Stimulated activated CD4-positive, alpha-beta T cell treated with anti-CD3 and anti-CD28 coated beads, Interleukin-1b, Interleukin-23, amount 100 ng/mL, for 1 hour (primary cell): ENCODE measurements at places on chromosomes 11 and 22.

GRCh38 chr11:129694538-129694937, 121.1 kb upstream of the TMEM45B start:
- DNase-seq, result no peak

- DNase-seq, result no peak
Observed at GRCh38 chr22:22767876-22768602, 119.6 kb upstream of the IGLL5 start.

GRCh38 chr22:37240240-37240940, 3.7 kb downstream of the RAC2 start:
- DNase-seq, result no peak

DNA sequence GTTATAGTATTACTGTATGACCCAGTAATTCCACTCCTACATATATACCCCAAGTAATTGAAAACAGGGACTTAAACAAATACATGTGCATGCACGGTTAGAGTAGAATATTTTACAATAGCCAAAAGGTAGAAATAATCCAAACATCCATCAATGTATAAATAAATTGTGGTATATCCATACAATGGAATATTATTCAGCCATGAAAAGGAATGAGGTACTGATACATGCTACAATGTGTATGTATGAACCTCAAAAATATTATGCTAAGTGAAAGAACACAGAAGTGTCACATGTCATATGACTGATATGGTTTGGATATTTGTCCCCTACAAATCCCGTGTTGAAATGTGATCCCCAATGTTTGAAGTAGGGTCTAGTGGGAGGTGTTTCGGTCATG, 560.8 kb upstream of the LARGE1 start:
- DNase-seq, result no peak

- DNase-seq, result no peak
Observed at GRCh38 chr22:40818192-40818746, 877 bp downstream of the SLC25A17 start.

- no peak for DNase-seq
Observed at GRCh38 chr11:131894615-131895544, 524.5 kb downstream of the NTM start.

GRCh38 chr11:112589155-112589554, 328.5 kb upstream of the PLET1 start:
- no peak for DNase-seq

DNA sequence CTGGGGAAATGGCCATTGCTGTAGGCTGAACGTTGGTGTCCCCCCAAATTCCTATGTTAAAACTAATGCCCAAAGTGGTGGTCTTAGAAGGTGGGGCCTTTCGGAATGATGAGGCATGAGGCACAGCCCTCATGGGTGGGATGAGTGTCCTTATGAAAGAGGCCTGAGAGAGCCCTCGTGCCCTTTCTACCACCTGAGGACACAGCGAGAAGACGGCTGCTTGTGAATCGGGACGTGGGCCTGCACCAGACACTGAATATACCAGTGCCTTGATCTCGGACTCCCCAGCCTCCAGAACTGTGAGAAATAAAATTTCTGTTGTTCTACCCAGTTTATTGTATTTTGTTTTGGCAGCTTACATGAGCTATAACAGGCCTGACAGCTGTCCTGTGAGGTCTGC, 162.9 kb upstream of the B3GAT1 start:
- DNase-seq, result no peak

DNA sequence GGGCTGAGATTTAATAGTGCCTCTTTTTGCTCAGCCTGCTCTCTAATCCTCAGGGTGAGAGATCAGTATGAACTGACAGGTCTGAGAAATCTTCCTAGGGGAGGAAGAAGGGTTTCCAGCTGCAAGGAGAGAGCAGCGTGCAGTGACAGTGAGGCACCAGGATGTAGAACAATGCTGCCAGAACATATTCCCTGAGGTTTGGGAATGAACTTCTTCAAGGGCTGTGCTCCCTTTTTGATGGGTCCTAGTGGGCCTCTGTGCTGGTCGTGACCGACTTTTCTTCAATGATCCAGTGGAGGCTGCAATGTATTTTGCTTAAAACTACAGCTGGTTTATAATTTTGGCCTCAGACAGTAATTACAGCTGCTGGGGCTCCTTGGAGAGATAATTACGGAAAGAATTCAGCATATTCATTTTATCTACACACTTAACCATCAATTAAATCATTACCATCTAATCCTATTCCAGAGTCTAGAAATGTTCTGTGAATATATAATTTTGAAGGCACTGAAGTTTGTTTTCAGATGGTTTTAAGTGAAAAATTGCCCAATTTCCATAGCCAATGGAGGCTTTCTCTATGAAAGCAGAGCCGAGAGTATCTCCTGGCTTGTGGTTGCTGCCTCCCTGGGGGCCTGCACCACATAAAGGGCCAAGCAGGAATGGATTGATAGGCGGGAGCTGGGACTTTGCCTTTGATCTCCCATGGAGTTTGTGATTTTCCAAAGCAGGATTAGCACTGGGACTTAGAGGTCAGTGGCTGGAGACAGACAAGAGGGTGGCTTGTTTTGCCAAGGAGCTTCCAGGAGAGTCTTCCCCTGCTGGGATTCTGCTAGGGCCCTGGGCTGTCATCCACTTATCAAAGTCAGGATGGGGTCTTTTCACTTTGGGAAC, 41.0 kb upstream of the OLFML1 start:
- DNase-seq, result no peak

DNA sequence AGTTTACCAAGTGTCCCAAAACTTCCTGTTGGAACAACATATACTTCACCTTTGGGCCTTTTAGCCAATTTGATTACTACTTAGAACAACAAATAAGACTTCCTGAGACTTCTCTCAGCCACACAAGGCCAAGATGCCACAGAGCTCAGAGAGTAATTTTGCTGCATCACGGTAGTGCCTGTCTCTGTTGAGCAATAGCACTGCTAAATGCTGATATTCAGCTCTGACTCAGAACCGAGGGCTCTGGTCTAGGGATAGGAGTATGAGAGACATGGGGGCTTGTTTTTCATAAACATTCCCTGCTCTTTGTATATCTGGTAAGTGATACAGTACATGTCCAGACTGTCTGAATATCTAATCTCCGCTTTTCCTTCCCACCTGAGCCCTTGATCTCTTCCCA, 260.4 kb upstream of the ARHGAP20 start:
- no peak for DNase-seq

DNA sequence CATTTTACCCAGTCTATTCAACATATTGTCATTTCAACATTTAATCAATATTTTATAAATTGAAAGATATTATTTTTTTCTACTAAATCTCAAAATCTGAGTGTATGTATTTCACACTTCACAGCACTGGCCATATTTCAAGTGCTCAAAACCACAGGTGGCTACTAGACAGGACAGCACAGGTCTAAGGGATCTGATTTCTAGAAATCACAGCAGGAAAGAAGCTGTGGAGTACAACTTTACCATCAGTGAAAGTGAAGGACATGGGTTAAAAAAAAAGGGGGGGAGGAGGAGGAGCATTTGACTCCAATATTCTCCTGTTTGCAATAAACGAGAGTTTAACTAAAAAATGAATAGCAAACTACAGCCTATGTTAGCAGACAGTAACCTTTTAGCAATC, 4.5 kb downstream of the PRDM10 start:
- DNase-seq, result no peak

GRCh38 chr11:116167706-116168458, 604.9 kb downstream of the BUD13 start:
- DNase-seq, result no peak

DNA sequence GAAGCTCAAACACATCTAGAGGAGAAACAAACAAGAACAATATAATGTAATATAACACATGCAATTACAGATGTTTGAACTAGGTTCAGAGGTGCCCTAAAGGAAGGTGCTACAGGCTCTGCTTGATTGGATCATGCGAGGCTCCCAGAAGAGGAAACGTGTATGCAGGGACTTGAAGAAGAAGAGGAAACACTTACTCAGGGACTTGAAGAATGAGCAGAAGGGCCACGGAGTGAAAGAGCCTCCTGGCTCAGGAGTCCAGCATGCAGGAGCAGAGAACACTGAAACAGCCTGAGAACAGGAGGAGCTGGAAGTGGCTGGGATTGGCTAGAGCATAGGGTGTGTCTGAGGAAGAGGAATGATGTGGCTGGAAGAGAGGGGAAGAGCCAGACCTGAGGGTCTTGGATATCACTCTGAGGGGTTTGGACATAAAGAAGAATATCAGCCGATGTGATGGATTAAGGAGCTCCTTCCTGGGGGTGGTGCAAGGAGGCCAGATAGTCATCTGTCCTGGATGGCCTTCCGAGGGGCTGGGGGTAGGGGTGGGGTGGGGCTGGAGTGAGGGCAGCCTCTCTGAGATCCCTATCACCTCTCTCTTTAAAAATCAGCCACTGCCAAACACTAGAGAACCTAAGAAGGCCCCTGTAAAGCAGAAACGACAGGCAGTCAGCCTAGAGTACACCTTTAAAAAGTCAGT, 16.8 kb downstream of the FZD4 start:
- DNase-seq, result no peak

DNA sequence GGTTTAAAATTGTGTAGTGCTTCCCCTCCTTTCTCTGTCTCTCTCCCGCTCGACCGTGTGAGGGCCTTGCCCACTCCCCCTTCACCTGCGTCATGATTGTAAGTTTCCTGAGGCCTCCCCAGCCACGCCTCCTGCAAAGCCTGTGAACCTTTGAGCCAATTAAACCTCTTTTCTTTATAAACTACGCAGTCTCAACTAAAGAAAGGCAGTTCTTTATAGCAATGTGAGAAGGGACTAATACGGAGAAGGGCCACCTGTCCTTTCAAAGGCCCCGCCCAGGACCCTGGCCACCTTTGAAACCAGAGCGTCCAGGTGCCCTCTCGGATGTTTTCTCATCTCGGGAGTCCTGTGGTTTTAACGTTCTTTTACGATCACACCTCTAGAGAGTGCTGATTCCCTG, 741.5 kb downstream of the BRD1 start:
- no peak for DNase-seq

GRCh38 chr22:30728826-30729225, 34.2 kb downstream of the OSBP2 start:
- DNase-seq, result no peak

DNA sequence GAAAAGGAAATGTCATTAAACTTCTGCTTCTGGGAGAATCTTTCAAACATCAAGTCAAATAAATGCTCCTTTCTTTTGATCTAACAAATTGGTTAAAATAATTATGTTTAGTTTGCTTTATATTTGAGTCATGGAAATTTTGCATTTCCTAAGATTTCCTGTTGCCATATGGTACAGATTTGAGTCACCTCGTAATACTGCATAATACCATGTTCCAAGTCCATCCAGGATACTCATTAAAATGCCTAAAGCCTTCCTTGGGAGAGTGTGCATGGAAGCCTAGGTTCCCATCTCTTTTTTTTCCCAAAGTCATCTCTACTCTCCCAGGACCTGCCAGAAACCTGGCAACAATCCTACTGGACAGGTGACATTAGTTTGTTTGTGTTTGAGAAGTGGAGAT, 4.2 kb downstream of the OR9I1 start:
- no peak for DNase-seq

DNA sequence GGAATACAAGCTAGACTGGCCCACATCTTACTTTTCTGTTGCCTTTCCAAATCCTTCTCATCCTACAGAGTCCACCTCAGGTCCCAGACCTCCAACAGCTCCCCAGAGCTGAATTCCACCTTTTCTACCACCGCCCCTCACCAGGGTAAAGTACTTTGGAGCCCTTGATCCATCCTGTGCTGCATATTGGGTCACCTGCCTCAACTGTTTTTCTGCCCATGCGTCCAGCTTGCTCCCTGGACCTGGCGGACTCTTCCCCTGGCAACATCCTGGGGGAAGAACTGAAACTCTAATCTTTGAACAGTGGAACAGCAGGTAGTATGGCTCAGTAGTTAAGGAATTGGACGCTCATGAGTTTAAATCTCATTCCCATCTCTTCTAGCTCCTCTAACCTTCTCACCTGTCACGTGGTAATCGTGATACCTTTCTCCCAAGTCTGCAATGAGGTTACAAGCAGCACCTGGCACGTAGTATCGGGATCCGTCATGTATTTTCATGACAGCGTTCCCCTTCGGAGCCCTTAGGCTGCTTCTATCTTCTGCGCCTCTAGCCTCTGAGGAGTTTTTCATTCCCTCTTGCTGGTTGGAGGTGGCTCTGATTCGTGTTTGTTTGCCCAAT, 98.1 kb downstream of the CEP164 start:
- no peak for DNase-seq

- no peak for DNase-seq
Observed at GRCh38 chr11:5541427-5541826, 6.9 kb downstream of the OR52H1 start.

DNA sequence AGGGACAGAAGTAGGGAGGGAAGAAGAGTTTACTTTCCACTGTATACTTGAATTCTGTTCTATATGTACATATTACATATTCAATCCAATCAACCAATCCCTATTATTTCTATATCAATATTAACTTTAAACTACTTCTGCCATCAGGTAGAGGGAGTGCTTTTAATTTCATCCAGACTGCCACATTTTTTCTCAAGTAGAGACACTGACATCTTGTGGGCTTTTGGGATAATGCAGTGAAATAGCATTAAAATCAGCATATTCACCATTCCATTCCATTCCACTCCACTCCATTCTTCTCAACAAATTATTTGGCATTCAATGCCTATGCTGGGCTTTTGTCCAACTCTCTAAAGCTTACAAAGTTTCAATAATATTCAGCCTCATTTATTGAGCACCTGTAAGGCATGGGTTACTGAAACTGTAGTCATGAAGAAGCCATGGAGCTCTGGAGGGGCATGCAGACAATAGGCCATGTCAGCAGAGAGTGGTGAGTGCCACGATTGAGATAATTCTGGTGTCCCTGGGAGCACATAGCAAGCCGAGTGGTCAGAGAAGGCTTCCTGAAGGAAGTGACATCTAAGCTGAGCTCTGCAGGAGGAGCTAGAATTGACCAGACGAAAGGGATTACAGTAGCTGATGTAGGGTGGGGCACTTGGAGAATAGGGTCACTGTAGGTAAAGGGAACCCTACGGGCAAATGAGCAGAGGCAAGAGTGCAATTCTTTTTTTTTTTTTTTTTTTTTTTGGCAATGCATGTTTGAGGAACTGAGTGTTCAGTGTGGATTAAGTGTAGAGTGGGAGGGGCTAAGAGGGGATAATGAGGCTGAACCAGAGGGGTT, 12.8 kb upstream of the CLPB start:
- DNase-seq, result no peak

DNA sequence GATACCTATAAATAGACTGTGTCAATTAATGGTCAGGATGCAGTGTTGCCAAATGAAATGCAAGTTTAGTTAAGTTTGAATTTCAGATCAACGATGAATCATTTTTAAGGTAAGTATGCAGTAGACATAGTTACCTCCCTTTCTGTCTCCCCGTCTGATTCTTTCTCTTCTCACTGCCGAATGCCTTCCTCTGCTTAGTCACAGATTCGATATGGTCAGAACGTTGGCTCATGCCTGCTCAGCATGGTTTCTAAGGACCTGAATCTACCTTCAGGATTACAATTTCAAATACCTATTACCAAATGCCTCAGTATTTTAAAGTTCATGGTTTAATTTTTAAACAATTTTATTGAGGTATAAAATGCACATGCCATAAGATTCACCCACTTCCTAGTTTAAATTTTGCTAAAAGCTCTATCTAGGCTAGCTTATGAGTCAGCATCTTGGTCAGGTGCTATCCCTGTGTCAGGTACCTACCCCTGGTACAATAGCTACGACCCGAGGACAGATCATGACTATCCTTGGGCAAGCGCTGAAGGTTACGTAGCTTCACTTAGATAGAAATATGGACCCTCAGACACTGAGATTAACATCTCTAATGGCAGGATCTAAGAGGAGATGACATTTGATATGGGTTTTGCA, 78.2 kb upstream of the SPON1 start:
- no peak for DNase-seq
